ENCODE measurements at places on chromosomes 6 and 20. TPM values are rescaled to one million over a fixed set of nuclear protein-coding genes. Genes with fewer than 3 reads are reported as not detected.

- no peak overlapping the region for H3K4me3 ChIP-seq
- DNase-seq: no peak
- no peak overlapping the region for H3K27ac ChIP-seq
- H3K27me3 ChIP-seq: no peaks in the 10 kb centered on the region
Measured at GRCh38 chr6:25303254-25303653, 24.1 kb downstream of the CARMIL1 start.

GRCh38 chr6:167116109-167116837, 6.6 kb upstream of the CCR6 start:
- no peaks in the 10 kb centered on the region for H3K27me3 ChIP-seq
- peak; percentile 48 for DNase-seq
- no peaks in the 10 kb centered on the region for H3K36me3 ChIP-seq
- H3K4me3 ChIP-seq: no peak overlapping the region
- no peaks in the 10 kb centered on the region for H3K4me1 ChIP-seq

GRCh38 chr20:15905661-15906060, 667.6 kb downstream of the KIF16B start:
- no peak for DNase-seq
- H3K4me1 ChIP-seq: no peaks in the 10 kb centered on the region
- no peak overlapping the region for H3K27ac ChIP-seq
- no peaks in the 10 kb centered on the region for H3K27me3 ChIP-seq

- H3K27me3 ChIP-seq: no peaks in the 10 kb centered on the region
- no peak overlapping the region for H3K4me3 ChIP-seq
- H3K27ac ChIP-seq: no peak overlapping the region
Measured at GRCh38 chr20:48552550-48552949, 275.2 kb downstream of the PREX1 start.

DNA sequence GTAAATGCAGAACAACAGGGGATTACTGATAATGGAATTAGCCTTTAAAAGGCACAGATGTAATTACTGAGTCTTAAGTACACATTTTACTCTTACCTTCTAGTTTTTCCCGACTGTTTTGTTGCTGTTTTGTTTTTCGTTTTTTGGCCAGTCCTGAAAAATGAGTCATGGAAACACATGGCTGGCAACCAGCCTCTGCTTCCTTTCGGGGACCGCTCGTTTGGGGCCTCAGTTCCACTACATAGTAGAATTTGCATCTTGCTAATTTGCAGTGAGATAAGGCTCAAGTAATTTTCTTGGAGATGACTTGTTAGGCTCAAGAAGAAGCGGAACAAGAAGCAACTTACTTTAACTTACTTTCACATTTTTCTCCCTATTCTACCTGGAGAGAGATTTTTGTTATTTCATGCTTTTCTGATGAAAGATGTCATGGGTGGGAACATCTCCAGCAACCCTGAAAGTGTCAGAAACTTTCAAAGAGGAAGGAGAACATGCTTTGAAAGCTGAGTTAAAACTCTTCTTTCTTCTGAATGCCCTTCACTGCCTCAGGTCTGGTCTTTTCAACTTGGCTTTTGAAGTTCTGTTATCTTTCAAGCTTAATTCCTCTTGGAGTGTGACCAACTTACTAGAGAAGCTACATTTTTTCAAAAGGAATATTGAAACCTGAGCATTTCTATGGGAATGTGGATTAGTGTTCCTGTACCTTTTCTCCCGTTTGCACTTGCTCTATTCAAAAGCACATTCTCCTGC, 71.5 kb upstream of the HDAC2 start:
- DNase-seq: no peak
- H3K27ac ChIP-seq: no peak overlapping the region
- H3K27me3 ChIP-seq: no peaks in the 10 kb centered on the region
- no peaks in the 10 kb centered on the region for H3K36me3 ChIP-seq

The MOCS1 gene
- 15.0 TPM for total RNA-seq

The BANF2 gene
- 4.0 TPM for total RNA-seq

DNA sequence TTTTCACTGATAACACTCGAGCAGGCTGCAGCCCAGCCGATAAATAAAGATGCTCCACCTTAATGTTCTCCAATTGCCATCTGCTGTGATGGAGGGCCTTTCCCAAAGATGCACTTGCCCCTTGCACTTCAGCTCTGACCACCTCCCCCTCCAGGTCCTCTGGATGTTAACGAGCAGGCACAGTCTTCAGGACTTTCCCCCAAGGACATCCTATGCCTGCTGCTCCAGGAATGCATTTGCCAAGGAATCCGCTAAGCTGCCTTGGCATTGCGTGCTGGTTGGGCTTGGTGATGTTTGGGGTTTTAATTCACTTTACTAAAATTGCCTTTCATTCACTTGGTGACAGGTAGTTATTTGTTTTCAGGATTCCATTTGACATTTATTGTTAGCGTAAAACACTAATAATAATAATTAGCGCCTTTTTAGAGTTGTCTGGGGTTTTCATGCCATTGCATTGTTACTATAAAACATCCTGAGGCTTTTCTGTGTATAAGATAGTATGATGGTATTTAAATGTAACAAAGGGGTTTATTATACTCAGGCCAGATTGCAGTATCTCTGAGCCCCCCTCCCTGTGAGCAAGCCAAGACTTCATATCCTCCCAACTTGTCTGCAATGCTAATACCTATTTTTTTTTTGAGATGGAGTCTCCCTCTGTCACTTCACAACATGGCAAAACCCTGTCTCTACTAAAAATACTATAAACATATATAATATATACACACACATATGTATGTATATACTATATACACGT, 66.7 kb upstream of the TSHZ2 start:
- no peak overlapping the region for H3K27ac ChIP-seq
- no peaks in the 10 kb centered on the region for H3K27me3 ChIP-seq
- H3K4me1 ChIP-seq: no peaks in the 10 kb centered on the region
- DNase-seq: no peak
- no peaks in the 10 kb centered on the region for H3K36me3 ChIP-seq
- H3K4me3 ChIP-seq: no peak overlapping the region

DNA sequence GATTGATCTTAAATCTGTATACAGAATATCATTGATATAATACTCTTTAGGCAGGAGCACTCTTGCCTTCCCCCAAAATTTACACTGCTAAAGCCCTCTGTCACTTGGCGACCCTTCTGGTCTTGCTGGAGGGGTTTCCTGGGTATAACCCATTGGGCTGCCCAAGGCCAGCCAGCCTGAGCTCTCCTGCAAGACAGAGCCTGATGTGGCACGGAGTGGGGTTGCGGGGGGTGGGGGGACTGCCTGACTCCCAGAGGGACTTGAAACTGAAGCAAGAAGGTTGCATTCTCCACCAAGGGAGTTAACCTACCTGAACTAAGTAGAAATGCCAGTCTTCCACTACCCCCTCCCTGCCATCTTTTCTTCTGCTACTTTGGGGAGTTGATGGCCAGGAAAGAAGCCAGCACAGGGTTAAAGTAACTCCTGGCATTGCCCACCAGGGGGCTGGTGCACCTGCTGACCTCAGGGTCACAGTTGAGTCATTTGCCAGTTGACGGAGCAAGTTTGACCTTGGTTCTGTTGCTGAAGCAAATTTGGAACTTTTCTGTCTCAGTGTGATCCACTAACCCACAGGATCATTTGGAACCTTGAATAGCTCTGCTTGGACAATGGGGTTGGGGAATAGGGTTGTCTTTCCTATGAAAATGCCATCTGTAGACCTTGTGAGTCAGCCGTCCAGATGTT, 79.4 kb downstream of the ASXL1 start:
- peaks cover 8% of the 10 kb centered on the region for H3K4me1 ChIP-seq
- no peaks in the 10 kb centered on the region for H3K27me3 ChIP-seq
- DNase-seq: peak; percentile 33

The MRAP2 gene
- 2.3 TPM for total RNA-seq

DNA sequence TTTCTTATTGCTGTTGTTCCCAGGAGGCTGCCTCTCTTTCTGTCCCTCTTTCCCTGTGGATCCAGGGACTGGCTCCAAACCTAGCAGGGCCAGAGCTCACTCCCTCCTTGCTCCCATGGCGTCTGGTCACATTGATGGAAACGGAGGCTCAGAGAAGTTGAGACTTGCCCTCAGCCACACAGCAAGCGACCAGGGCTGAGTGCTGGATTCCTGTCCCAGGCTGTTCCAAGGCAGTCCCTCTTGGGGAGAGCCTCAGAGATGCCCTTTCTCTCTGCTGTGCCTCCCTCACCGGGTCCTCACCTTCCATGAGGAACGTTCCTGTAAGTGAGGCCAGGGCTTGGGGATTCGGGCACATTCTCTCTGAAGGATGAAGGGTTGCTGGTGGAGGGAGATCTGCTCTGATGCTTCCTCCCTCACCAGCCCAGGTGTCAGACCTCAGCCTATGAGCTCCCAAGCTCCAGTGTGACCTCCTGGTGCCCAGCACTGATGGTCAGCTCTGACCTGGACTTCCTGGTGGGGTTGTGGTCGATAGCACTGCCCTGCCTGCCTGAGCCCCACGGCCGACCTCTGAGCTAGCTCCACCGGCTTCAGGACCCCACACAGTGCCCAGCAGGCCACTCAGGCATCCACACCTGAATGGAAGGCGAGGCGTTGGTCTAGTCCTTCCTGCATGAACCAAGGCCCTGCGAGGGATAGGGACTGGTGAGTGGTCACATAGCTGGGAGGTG, 26.8 kb downstream of the SUN5 start:
- no peaks in the 10 kb centered on the region for H3K27me3 ChIP-seq
- no peaks in the 10 kb centered on the region for H3K36me3 ChIP-seq
- H3K4me3 ChIP-seq: no peak overlapping the region

- no peaks in the 10 kb centered on the region for H3K36me3 ChIP-seq
- H3K27me3 ChIP-seq: no peaks in the 10 kb centered on the region
- DNase-seq: no peak
- H3K27ac ChIP-seq: no peak overlapping the region
Measured at GRCh38 chr6:139703780-139704179, 329.3 kb upstream of the CITED2 start.

GRCh38 chr6:43803783-43804549, 34.0 kb downstream of the VEGFA start:
- H3K4me3 ChIP-seq: no peak overlapping the region
- H3K4me1 ChIP-seq: peaks cover 96% of the 10 kb centered on the region
- no peaks in the 10 kb centered on the region for H3K27me3 ChIP-seq

The BPIFB2 gene
- total RNA-seq: not detected

The DEFB113 gene
- total RNA-seq: not detected

GRCh38 chr6:68087399-68088133, 547.5 kb upstream of the ADGRB3 start:
- H3K4me3 ChIP-seq: no peak overlapping the region
- H3K27me3 ChIP-seq: no peaks in the 10 kb centered on the region
- no peak for DNase-seq
- no peaks in the 10 kb centered on the region for H3K36me3 ChIP-seq
- H3K27ac ChIP-seq: no peak overlapping the region

DNA sequence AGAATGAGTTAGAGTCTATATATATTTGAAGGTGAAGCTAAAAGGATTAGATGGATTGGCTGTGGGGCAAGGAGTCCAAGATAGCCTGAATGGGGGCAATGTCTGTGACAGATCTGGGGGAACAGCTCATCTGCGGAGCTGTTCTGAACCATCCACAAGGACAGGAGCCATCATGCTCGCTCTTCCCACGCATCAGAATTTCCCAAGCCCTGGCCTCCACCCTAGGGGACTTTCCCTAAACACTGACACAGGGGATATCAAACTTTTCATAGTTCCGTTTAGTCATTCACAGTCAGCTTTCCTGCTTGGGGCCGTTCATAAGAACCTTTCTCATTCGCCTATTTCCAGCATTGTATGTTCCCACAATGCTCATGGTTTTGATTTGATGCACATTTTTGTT, 37.6 kb upstream of the CCN6 start:
- no peak for DNase-seq
- H3K27ac ChIP-seq: no peak overlapping the region
- peaks cover 20% of the 10 kb centered on the region for H3K4me1 ChIP-seq
- no peak overlapping the region for H3K4me3 ChIP-seq
- H3K27me3 ChIP-seq: no peaks in the 10 kb centered on the region
- H3K36me3 ChIP-seq: no peaks in the 10 kb centered on the region

The SCGN gene
- 26.7 TPM for total RNA-seq

DNA sequence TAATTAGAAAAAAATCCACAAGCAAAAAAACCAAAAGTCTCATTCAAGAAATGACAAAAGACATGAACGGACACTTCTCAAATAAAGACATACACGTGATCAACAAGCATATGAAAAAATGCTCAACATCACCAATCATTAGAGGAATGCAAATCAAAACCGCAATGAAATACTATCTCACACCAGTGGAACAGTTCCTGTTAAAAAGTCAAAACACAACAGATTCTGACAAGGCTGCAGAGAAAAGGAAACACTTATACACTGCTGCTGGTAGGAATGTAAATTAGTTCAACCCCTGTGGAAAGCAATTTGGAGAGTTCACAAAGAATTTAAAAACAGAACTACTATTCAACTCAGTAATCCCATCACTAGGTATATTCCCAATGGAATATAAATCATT, 58.0 kb downstream of the IRAK1BP1 start:
- H3K4me3 ChIP-seq: no peak overlapping the region
- H3K4me1 ChIP-seq: no peaks in the 10 kb centered on the region
- no peaks in the 10 kb centered on the region for H3K36me3 ChIP-seq
- H3K27ac ChIP-seq: no peak overlapping the region
- no peak for DNase-seq
- no peaks in the 10 kb centered on the region for H3K27me3 ChIP-seq

- DNase-seq: no peak
- H3K4me1 ChIP-seq: no peaks in the 10 kb centered on the region
- no peaks in the 10 kb centered on the region for H3K27me3 ChIP-seq
- H3K36me3 ChIP-seq: no peaks in the 10 kb centered on the region
Measured at GRCh38 chr6:123716506-123716905, 79.8 kb upstream of the TRDN start.

The DEFB115 gene
- total RNA-seq: not detected

The HCK gene
- 4.3 TPM for total RNA-seq

The C20orf204 gene
- 0.52 TPM for total RNA-seq

- peak within 1 kb of the TSS; percentile 89 for H3K27ac ChIP-seq
- H3K36me3 ChIP-seq: no peaks in the 10 kb centered on the region
- DNase-seq: peak; percentile 93
- H3K27me3 ChIP-seq: no peaks in the 10 kb centered on the region
Measured at GRCh38 chr6:7541175-7542064, at the start of gene DSP. Gene DSP (plus strand): TSS chr6:7541671. CDS start chr6:7541916, 245 bp downstream.

DNA sequence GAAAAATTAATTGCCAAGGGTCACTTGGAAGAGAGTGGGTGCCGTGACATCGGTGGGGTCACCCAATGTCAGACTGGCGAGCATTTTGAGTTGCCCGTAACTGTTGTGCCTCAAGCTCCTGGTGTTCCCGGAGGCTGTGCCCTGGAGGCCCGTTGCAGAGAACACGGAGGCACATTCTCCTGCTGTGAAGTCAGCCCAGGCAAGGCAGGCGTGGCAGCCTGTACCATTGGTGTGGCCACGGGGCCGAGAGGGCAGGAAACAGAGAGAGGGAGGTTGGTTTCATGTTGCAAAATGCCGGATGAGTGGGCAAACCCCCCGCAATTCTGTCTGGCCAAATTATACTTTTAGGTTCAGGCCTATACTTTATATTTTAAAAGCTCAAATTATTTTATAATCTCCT, 81.2 kb downstream of the THBS2 start:
- H3K27me3 ChIP-seq: no peaks in the 10 kb centered on the region
- no peak overlapping the region for H3K27ac ChIP-seq
- DNase-seq: no peak
- H3K4me3 ChIP-seq: no peak overlapping the region
- no peaks in the 10 kb centered on the region for H3K4me1 ChIP-seq

GRCh38 chr20:19889011-19889953, 127.9 kb upstream of the NAA20 start:
- DNase-seq: peak; percentile 49
- peak overlapping the region; percentile 9 for H3K27ac ChIP-seq
- H3K27me3 ChIP-seq: no peaks in the 10 kb centered on the region
- H3K36me3 ChIP-seq: no peaks in the 10 kb centered on the region
- no peak overlapping the region for H3K4me3 ChIP-seq
- H3K4me1 ChIP-seq: peaks cover 55% of the 10 kb centered on the region

Data from body of pancreas (tissue), 4 donors.